Right forelimb (tissue), 1 donor: ENCODE measurements at places on chromosomes 2 and 18.

DNA sequence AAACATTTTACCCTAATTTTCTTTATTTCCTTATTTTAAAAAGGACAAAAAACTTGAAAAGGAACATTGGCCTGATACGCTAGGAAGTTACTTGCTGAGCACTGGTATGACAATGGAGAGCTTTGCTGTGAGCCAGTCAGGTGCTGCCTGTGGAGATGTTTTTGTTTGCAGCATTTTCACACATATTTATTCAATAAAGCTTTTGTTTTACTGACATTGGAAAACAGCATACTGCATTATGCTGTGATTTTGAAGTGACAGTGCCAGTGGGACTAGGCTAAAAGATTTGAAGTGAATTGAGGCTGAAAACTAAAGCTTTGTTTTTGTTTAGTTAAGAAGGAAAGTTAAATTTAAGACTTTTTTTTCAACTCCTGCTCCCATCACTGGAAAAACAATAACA is 470.7 kb upstream of the ZEB2 start:
- DNase-seq = no peak

DNA sequence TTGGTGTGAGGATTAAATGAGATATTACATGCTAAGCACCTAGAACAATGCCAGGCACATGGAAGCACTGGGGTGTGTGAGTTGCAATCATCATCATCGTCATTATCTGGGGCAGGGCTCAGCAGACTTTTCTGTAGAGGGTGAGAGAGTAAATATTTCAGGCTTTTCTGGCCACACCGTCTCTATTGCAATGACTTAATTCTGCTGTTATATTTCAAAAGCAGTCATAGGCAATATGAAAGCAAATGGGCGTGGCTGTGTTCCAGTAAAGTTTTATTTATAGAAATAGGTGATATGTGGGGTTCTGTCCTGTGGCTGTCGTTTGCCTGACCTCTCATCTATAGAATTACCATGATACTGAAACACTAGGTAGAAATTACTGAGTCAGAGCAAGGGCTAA is 60.6 kb downstream of the IL1R2 start:
- DNase-seq = peak; percentile 45

GRCh38 chr2:236237468-236238190 is 26.6 kb downstream of the ASB18 start:
- no peak for DNase-seq

GRCh38 chr2:28447943-28448792 is 47.7 kb upstream of the PLB1 start:
- no peak for DNase-seq

DNA sequence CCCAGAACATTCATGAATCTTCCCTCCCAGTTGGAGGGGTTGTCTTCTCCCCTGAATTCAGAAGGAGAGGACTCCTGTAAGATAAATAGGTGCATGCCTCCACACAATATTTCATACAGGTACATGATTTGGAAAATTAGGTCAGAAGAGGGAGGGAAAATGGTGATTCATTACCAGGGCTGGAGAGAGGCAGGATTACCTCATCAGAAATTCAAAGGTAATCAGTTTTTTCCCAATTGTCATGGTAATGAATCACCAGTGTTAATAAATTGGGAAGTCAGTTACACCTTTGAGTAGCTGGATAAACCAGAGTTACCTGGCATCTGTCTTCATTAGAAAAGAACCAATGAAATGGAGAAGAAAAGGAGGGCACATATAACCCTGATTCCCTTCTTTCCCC is 128.5 kb downstream of the EN1 start:
- no peak for DNase-seq

GRCh38 chr2:236908439-236909192 is 177.1 kb upstream of the COPS8 start:
- DNase-seq = no peak

DNA sequence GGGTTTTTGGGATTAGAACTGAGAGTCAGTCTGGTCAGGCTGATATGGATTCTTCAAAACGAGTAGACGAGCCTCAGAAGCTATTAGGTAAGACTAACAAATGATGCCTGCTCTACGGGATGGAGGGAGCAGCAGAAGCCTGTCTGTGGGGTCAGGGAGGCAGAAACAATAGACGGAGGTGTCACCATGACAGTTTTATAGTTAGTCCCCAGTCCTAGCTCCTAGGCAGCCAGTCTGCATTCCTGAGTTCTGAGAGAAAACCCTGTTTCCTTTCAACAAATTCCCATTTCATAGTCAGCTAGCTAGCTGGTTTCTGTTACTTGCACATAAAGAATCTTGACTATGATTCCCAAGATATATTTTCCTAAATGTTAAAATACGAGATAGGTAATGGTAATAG is 542.1 kb downstream of the PID1 start:
- no peak for DNase-seq

- no peak for DNase-seq
Observed at GRCh38 chr2:173922760-173923159, 42.4 kb downstream of the SP3 start.

- DNase-seq = no peak
Observed at GRCh38 chr2:223414646-223415045, 187.5 kb downstream of the SCG2 start.

- DNase-seq = no peak
Observed at GRCh38 chr18:11154368-11154989, 5.1 kb upstream of the PIEZO2 start.

GRCh38 chr2:144644549-144644948 is 124.6 kb upstream of the ZEB2 start:
- DNase-seq = no peak

- no peak for DNase-seq
Observed at GRCh38 chr18:22063102-22063501, 106.3 kb upstream of the GATA6 start.

DNA sequence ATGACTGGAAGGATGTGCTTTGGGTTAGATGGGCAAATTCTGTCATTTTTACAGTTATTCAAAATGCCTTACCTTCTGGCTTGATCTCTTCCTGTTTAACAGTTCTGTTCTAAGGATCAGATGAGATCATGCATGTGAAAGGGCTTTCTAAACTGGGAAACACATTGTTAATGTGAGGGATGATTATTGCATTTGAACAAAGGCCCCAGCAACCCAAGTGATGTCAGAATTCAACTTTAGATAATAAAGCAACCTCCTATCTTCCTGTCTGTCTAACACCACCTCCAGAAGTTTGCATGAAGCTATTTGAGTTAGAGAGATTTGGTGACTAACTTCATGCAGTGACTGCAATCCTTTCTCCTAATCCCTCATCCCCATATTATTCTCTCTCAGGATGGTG is 77.8 kb upstream of the B3GNT2 start:
- no peak for DNase-seq

DNA sequence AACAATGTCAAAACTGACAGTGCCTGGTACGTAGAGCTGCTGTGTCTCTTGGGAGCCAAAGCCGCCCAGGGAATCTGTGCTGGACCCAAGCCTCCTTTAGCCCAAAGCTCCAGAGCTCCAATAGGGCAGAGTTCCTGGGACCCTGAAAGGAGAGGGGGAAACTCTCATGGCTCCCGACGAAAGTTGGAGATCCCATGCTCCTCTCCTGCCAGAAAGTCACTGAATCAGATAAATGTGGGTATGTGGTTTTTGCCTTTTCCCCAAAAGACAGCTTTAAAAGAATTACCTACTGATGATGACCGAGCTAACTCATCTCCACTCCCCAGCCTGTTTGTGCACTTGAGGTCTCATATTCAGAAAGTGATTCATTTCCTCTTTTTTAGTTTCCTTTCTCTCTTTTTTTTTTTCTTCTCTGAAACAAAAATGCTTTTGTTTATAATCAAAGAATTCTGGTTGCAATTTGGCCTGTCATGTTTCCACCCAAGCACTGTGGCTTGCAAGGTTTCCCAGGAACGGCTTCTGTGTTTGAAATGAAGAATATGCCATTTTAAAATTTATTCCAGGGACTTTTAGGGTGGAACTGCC is 14.1 kb upstream of the PMAIP1 start:
- DNase-seq = no peak

GRCh38 chr2:151711025-151711424 is 23.3 kb downstream of the NEB start:
- DNase-seq = no peak

GRCh38 chr2:212421556-212422334 is 116.9 kb downstream of the ERBB4 start:
- no peak for DNase-seq

- DNase-seq = no peak
Observed at GRCh38 chr18:43805646-43806194, 528.4 kb upstream of the SYT4 start.

DNA sequence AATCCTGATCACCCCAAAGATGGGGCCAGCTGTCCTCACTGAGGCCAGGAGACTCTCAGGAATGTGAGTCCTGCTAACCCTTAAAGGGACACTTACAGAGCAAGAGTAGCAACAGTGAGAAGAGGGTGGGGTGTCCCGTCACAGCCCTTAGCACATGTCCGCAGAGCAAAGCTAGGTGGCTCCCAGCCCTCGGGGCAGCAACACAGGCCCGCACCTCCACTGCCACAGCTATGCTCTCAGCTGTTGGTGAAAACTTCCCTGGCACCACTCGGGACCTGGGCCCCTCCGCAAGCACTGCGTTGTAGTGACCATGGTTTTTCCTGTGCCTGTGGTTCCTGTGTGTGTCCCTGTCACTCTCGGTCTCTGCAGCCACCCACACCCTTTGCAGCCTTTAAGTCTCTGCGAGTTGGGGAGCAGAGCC is 76.4 kb upstream of the UXS1 start:
- DNase-seq = no peak

GRCh38 chr2:64263315-64263714 is 119.1 kb upstream of the PELI1 start:
- no peak for DNase-seq

- DNase-seq = no peak
Observed at GRCh38 chr2:109070290-109070689, 58.7 kb upstream of the SH3RF3 start.

DNA sequence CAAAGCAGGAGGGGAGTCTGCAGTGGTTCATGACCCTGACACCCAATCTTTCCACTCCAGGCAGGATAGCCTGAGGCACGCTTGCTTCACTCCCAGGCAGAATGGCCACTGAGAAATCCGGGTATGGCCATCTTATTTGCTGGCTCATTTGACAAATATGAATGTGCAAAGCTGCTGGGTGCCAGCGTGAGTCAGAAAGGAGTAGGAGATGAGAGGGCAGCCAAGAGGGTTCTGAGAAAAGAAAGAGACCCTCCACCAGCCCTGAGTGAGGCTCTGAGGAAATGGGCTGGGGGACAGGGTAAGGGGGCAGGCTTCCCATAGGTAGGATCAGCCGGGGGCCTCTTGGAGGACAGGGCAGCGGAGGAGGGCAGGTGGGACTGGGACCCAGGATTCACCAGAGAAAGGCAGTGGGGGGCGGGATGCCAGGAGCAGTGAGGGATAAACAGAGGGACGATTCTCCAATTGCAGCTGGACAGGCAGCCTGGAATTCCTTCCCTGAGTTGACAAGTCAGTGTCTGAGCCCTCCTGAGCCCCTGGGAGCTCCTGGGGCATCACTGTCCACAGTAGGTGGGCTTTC is 15.2 kb downstream of the RAMP1 start:
- DNase-seq = no peak

DNA sequence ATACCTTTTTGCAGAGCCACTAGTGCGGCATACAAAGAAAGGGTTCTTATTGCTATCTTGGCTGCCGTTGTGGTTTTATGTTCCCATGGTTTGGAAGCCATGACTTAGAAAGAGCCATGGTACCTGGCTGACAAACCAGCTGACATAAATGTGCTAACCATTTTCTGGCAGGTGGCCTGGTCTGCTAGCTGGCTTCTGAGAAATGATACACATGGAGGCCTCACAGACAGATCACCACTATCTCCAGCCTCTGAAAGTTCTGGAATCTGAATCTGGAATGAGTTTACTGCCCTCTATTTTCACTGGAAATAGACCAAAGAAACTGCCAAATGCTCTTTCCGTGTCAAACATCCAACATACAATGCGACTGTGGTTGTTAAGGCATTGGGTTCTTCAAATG is 123.7 kb downstream of the QPCT start:
- no peak for DNase-seq

DNA sequence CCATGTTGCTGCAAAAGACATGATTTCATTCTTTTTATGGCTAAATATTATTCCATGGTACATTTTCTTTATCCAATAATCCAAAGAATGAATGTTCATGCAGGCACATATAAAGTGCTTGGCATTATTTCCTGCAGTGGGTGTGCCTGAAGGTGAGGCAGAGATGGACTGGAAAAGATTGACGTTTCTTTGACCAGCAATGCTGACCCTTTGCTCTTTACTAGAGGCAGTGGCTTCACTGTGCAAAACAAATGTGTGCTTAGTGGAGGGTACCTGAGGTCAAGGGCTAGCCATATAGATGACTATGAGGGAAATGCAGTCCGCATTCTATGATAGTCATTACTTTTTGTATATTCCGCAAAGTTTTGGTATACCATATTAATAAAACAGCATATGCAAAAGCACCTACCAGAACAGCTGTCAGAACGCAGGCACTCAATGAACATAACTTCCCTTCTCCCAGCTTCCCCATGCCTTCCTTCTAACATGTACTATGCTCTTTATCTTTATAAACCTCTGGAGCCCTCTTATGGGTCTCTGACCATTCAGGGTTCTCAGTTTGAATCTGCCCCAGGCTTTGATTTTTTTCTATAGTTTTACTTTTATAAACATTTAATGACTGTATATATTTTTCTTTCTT is 32.6 kb upstream of the CPS1 start:
- DNase-seq = no peak

- no peak for DNase-seq
Observed at GRCh38 chr2:54049365-54049764, 66.0 kb upstream of the ACYP2 start.

- no peak for DNase-seq
Observed at GRCh38 chr2:177124371-177124770, 88.2 kb upstream of the HNRNPA3 start.

GRCh38 chr2:38446906-38447561 is 70.0 kb upstream of the ATL2 start:
- no peak for DNase-seq

DNA sequence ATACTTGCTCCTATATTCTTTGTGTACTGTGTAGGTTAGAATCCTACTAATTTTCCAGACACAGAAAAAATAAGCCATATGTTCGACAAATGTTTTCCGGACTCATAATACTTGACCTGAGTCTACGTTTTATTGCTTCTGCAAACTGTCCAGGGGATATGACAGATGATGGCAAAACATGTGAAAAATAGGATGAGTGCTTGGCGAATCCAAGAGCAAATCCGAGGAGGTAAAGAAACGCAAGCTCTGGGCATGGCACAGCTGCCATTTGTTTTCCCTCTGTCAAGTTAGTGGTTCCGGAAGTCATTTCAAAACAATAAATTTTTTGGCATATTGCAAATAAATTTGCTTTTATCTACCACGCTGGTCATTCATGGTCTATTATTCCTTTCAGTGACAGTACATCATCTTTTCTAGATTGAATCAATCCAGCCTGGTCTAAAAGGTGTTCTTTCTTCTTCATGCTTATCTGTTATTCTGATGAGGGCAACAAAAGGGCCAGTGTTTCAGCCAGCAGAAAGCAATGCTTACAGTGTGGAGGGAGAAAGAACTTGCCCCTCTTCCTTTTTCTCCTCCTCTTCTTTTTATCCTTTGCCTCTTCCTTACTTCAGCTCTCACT is 476.1 kb upstream of the SOX11 start:
- no peak for DNase-seq

GRCh38 chr2:177396703-177397460 is 4.3 kb downstream of the AGPS start:
- DNase-seq = no peak
